ENCODE measurements at places on chromosomes 2 and 18.
A peak's percentile ranks its signal among the peaks of the same experiment; 100 is the strongest.

GRCh38 chr2:111046670-111047069 is 74.0 kb upstream of the BCL2L11 start:
- no peak for DNase-seq

- DNase-seq = no peak
Measured at GRCh38 chr18:34710458-34710914, 388 bp downstream of the DTNA start.

- DNase-seq = no peak
Measured at GRCh38 chr2:529424-529823, 147.8 kb downstream of the TMEM18 start.

- DNase-seq = no peak
Measured at GRCh38 chr18:48801728-48802542, 148.8 kb downstream of the SMAD7 start.

GRCh38 chr2:138121666-138122661 is 157.7 kb downstream of the HNMT start:
- no peak for DNase-seq

- no peak for DNase-seq
Measured at GRCh38 chr2:133819906-133820305, 251.6 kb upstream of the NCKAP5 start.

- peak; percentile 56 for DNase-seq
Measured at GRCh38 chr18:48833701-48834412, 116.9 kb downstream of the SMAD7 start.

DNA sequence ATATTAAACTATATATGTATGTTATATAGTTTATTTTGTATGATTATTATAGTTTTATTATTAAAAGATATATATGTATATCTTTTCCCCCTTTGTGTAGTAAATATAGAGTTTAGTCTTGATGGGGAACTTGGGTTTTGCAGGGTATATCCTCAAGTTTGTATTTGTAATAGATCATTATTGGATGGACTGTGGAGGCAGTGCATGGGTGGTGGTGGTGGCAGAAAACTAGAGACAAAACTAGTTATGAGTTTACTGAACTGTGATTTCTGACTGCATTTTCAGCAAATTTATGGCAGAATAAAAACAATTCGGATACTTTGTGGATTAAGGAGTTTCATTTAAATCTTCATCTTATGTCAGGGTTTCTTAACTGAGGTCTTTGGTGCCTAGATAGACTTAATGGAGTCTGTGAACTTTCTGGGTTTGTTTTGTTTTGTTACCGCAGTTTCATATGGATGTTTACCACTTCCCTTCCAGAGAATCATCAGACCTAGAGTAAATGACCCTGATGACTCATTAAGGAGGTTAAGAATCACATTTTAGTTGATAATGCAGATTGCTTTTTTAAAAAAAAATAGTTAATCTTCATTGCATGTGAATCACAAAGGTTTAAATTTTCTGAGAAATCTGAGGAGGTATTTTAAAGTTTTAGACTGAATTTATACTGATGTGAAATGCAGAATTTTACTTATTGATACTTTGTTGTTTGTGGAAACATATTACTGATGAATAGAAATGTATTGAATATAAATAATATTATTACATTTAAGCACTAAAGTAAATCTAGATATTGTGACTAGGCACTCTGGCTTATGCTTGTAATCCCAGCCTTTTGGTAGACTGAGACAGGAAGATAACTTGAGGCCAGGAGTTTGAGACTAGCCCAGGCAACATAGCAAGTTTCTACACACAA is 14.5 kb downstream of the EPC2 start:
- DNase-seq = no peak

DNA sequence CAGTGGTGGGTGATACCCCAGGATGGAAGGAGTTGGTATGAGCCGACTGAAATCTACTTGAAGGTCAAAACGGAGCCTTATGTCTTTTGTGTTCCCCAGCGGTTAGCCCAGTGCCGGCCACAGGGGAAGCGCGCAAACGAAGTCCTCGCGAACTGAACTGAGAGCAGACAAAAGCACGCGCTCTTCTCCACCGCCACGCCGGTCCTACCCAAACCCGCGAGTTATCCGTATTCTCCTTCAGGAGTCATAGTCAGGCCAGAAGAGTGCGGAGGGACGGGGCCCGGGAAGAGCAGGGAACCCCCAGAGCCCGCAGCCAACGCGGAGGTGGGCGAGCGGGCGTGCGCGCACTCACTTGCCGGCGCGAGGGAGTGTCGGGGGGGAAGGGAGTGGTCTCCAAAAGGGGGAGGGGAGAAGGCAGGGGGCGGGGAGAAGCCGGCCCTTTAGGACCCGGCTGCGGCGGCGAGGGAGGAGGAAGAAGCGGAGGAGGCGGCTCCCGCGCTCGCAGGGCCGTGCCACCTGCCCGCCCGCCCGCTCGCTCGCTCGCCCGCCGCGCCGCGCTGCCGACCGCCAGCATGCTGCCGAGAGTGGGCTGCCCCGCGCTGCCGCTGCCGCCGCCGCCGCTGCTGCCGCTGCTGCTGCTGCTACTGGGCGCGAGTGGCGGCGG is at the start of gene IGFBP2:
IGFBP2 (plus strand) TSS at position 469 of the 664 bp plus-strand sequence; CDS start at position 573, 104 bp downstream.
- DNase-seq = peak; percentile 36

DNA sequence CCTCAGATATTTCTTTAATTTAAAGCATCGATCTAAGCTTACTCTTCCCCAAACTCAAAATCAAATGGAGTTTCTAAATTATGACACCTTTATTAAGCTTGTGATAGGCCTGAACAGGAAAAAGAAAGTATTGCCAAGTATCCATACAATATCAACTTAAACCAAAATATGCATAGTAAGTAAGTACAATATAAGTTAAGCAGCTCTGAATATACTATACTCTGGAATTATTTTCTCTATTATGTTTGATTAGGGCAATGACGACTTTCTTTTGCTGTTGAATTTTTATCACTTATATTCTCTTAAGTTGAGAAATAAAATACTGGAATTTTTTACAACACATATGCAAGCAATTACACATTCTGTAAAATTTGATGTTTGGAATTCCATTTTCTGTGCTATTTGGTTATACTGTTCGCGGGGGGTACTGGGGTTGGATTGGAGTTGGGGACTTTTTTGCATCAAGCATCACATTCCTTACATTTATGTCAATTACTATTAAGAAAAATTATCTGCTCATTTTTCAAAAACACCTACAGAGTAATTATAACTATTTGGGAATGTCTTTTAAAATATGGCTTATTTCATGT is 2.2 kb downstream of the COL5A2 start:
- DNase-seq = no peak

- DNase-seq = no peak
Measured at GRCh38 chr2:202185156-202185555, 53.2 kb downstream of the SUMO1 start.

- no peak for DNase-seq
Measured at GRCh38 chr2:142179686-142180085, 48.9 kb upstream of the LRP1B start.

DNA sequence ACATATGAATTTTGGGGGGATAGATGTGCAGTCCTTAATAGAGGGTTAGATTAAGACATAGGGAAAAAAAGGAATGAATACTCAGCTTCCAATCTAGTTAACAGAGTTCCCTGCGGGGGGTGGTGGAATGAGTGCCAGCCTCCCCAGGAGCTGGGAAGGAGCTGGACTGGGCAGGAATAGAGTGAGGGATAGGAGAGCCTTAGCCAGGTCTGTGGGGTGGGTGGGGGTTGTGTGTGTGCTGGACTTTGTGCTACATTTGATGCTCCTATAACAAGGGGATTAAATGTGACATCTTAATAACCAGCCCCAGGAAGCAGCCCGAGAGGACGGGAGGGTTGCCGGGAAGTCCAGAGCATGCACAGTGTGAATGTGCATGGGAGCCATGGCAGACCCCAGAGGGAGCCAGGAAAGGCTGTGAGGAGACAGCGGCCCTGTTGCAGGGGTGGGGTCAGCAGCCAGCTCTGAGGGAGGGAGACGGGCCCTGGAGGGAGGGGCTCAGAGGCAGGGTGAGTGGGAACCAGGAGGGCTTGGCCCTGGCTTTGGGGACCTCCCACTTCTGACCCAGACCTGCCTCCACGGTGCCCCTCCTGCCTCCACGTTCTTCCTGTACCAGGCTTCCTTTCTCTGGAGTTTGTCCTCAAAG is 3.6 kb upstream of the MBP start:
- no peak for DNase-seq

DNA sequence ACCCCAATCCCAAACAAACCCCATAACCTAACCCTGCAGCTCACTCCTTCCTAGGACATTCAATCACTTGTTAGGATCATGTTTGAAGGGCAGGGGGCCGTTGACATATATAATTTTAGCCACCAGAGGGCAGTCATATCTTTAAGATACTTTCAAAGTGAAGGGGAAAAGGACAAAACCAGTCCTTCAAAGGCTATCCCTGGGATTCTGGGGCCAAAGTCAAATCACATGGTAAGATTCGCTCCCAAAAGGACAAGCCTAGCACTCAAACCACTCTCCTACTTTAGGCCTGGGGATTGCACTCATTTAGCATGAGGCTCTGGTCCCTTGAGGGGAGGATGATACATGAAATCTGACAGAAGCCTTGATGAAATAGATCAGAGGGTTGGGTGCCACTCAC is 44.6 kb downstream of the HAUS1 start:
- DNase-seq = peak; percentile 15

GRCh38 chr2:8551622-8552074 is 130.2 kb upstream of the ID2 start:
- no peak for DNase-seq

- no peak for DNase-seq
Measured at GRCh38 chr18:79173742-79174141, 104.5 kb downstream of the ATP9B start.

DNA sequence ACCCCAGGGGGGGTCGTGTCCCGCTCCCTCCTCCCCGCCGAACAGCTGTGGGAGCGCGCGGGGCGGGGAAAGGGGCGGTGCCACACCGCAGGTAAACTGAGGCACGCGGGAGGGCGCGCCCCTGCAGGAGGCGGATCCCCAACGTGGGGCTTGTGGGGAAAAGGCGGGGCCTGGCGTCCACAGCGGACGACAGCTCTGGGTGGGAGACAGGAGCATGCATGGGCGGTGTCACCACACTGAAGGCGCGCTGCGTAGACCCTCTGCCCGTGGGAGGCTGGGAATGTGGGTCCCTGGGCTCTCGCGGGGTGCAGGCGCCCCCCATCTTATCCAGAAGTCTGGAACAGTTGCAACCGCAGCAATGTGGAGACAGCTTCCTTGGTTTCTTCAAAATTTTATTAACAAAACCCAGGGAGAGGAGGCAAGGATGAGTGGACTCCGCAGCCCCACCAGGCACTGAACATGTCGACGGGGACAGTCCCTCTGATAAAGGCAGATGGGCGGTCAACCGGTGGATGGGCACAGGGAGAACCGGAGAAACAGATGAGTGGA is 723 bp upstream of the MBD1 start:
- no peak for DNase-seq

- no peak for DNase-seq
Measured at GRCh38 chr2:12685145-12685544, 31.6 kb upstream of the TRIB2 start.

DNA sequence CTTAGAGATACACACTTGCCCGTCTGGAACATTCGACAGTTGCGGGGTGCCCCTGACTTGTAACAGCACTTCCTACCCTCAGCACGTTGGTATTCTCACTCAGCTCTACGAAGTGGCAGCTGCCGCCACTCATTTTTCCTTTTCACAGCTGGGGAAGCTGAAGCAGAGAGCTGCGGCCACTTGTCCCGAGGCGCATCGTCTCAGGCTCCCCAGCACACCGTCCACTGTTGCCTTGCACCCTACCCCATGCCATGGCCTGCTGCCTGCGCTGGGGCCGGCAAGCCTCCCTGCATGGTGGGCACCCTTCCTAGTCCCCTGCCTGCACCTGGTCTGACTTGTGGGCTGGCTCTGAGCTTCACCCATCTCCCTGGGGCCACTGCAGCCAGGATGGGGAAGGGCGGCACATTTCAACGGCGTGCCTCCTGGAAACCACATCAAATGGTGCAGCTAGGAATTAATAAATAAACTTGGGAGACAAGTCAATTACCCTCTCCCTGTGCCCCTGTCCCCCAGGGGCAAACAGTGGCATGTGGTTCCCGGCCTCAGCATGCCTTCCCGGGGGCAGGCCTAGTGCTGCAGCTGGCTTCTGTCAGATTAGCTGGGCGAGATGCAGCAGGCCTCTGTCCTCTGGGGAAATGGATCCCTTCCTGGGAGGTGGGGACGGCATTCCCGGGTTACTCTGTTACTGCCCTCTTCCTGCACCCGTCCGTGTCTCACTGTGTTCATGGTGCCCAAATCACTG is 64.7 kb upstream of the HAAO start:
- no peak for DNase-seq

DNA sequence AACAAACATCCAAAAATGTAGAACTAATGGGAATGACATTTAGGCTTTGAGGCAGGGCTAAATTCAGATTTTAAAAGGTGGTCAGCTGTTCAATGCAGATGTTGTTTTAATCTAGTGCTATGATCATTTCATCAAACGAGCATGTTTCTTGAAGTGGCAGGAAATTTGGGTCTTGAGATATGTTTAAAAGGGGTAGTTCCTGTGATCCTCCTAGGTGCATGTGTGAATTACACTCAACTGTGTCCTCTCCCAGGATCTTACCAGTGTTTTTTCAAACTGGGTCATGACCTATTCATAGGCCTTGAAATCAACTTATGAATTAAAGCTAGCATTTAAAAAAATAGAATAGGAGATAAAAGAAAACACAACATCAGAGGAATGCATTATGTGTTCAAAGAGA is 57.4 kb upstream of the ACMSD start:
- no peak for DNase-seq

DNA sequence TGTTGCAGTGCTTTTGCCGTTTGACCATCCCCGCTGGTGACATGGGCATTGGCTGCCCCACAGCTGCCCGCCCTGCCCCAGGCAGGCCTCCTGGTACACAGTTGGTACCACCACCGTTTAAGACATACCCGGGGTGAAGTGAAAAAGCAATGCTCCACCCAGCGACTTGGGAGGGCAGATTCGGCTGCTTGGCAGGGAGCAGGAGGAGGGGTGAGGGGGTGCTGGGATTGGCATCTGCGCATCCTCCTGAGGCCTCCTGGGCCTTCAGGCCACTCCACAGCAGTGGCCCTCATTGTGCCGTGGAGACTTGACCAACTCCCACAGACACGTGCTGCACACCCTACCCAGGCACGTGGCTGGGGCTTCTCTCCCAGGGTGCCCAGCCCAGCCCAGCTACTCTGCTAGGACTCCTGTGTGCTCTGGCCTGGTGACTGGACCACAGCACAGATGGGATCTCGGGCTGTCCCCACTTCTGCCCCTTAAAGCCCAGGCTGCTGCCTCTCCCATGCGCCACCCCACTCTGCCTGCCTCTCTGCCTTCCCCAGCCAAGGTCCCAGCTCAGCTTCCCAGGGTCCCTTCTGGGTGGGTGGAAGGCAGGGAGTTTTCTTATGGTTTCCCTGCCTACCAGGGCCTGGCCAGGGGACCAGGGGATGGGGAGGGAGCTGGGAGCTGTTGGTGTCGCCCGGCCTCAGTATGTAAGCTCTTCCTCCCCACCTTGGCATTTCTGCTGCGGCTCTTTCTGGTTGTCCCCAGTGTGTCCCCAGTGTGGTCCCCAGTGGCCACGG is 157.0 kb upstream of the HS6ST1 start:
- DNase-seq = no peak

GRCh38 chr2:8043295-8043694 is 638.6 kb upstream of the ID2 start:
- DNase-seq = no peak

GRCh38 chr2:217090024-217090473 is 230.2 kb upstream of the TNP1 start:
- no peak for DNase-seq

Measured in stimulated activated CD4-positive, alpha-beta T cell treated with anti-CD3 and anti-CD28 coated beads, Interleukin-1b, Interleukin-23, amount 100 ng/mL, for 24 hours (primary cell).